ENCODE measurements at places on chromosomes 1 and 21.

DNA sequence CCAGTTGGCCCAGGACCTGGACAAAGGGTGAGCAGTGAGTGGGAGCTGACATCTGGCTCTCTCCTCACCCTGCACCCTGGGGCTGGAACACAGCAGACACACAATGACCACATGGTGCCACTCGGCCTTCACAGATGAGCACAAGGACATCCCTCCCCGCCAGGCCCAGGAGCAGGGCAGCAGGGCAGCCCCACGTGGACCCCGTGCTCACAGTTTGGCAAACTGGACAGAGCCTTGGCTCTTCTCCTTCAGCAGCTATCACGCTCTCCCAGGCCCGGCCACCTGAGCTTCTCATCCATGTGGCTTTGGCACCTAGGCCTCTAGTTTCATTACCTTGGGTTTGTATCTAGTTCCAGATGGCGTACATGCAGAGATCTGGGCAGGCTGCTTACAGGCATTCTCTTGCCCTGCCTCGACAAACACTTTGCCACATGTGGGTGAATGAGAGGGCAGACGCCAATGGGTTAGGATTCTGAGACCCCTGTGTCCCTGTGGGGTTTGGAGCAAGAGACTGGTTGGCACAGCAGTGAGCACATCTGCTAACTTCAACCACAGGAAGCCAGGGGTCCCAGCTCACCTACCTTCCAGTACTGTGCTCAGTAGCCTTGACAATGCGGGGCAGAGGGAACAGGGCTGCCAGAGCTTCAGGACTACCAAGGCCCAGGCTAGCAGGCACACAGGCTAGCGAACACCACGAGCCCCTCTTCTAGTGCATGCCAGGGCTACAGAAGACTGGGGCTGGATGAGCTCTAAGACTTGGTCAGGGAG, 3.4 kb upstream of the PTPRF start:
- DNase-seq, result no peak

DNA sequence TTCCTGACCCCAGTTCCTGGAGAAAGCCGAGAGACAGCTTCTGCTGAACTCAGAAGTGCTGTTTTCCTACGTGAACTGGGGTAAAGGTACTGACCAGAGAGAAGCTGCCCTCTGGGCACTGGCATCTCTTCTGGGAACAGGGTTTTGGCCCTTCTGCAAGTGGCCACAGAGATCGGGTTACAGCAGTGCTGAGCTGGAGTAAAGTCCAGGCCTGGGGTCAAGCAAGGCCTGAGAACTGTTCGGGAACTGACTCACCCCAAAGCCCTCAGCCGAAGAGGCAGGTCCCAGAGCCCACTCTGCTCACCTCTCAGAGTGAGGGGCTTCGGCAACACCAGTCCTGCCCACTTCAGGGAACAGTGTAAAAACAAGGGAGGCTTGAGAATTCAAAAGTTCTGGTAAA, 177.2 kb upstream of the RUNX1 start:
- DNase-seq, result peak; percentile 57

GRCh38 chr1:100959502-100960060, 63.7 kb downstream of the SLC30A7 start:
- no peak for DNase-seq

GRCh38 chr1:48775831-48776392, 779 bp downstream of the BEND5 start:
- DNase-seq, result no peak

- DNase-seq, result peak; percentile 64
These were observed 28.2 kb downstream of the CTNNBIP1 start for GRCh38 chr1:9881838-9882249.

GRCh38 chr1:228226956-228227791, 19.3 kb downstream of the OBSCN start:
- DNase-seq, result no peak

DNA sequence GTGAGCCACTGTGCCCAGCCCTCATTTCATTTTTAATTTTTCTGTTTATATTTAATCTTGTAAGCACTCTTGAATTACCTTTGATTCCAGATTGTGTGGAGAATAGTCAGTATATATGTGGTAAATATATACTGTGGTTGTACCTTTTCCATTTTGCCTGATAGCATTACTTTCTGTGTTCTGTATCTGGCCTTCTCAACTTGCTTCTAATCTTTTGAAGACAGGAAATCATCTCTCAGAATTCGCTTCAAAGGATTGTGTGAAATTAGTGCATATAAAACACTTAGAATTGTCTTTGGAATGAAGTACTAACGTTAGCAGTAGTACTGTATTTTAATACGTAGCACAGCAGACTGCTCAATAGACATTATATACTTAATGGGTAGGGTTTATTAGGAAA, 37.9 kb downstream of the PPP2R5A start:
- DNase-seq, result no peak

- no peak for DNase-seq
These were observed 95.4 kb downstream of the LPAR3 start for GRCh38 chr1:84797603-84798002.
